CD4-positive, alpha-beta T cell treated with Interleukin-12 subunit alpha and Interleukin-12 subunit beta, for 1 hour (primary cell): ENCODE measurements at places on chromosomes 16 and 17.

GRCh38 chr16:52546291-52547003 is 496 bp downstream of the TOX3 start:
- DNase-seq: no peak

- no peak for DNase-seq
Observed at GRCh38 chr16:81926036-81926435, 85.2 kb downstream of the SDR42E1 start.

- no peak for DNase-seq
Observed at GRCh38 chr16:53089434-53090285, 34.9 kb downstream of the CHD9 start.

DNA sequence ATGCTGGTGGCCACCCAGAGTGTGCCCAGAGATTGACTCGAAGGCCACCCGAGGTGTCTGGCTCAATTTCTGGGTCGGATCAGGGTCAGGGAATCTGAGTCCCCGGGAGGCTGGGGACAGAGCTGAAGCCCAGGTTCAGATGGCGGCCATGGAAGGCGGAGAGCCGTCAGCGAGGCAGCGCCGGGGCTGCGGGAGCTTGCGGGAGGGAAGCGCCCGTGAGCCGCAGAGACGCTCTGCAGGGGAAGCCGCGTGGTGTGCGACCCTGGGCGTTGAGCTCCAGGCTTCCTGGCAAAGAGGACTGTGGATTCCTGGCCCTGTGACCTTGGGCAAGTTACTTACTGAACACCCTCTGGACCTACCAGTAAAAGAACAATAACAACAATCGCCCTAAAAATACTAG is 518 bp upstream of the SPATA22 start:
- no peak for DNase-seq

DNA sequence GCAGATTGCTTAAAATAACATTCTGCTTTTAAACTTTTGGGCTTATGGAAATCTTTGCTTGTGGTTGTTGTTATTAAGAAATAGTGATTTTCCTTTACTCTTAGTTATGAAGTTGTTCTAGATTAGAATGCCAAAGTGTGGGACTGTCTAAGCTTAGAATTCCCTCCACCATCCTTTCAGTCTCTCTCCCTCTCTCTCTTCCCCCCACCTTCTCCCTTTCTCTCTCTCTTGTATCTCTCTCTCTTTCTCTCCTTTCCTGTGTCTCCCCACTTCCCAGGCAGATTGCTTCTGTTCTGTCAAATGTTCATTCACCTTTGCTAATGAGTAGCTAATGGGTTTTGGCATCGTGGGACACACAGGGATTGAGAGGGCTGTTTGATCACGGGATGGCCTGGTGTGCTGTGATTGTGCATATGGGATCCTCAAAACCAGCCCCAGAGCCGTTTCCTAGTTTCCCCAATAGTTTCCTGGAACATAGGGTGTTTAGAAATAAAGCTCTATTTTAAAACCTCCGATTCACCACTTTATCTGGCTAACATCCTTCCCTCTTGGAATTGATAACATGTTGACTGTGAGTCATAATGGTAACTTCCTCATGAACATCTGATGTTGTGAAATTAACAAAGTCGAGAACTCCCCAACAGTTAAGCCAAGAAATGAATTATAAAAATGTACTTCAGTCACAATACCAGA is 502.6 kb downstream of the TMEM114 start:
- DNase-seq: no peak

GRCh38 chr16:21172650-21173049 is 14.2 kb downstream of the LDAF1 start:
- DNase-seq: no peak

- peak; percentile 61 for DNase-seq
Observed at GRCh38 chr16:700684-701584, 4.7 kb downstream of the FBXL16 start.

GRCh38 chr17:81831957-81832607 is 1.0 kb downstream of the MCRIP1 start:
- peak; percentile 52 for DNase-seq

DNA sequence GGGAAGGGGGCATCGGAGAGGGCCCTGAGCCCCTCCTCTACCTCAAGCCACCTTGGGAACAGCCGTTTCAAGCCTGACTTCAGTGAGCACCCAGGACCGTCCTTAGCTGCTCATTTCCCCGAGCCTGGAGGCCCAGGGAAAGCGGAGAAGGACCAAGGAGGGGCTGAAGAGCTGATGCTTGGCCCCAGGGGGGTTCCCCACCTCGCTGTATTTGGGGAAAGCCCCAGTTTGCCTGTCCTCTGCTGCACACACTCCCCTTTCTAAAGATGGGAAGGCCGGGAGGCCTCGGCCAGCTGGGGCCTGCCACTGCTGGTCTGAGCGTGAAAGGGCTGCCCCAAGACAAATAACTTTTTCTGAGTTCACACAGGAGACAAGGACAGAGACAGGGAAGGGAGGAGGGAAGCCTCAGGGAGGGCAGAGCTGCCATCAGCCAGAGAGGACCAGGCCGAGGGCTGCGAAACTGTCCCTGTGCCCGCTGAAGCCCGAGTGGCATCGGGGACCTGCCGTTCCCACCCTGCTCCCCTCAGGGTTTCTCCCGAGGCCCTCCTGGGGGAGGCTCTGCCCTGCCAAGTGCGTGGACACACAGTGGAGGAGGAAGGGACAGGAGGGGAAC is 11.6 kb downstream of the ZACN start:
- no peak for DNase-seq

- no peak for DNase-seq
Observed at GRCh38 chr16:54693864-54694263, 236.8 kb upstream of the IRX5 start.

DNA sequence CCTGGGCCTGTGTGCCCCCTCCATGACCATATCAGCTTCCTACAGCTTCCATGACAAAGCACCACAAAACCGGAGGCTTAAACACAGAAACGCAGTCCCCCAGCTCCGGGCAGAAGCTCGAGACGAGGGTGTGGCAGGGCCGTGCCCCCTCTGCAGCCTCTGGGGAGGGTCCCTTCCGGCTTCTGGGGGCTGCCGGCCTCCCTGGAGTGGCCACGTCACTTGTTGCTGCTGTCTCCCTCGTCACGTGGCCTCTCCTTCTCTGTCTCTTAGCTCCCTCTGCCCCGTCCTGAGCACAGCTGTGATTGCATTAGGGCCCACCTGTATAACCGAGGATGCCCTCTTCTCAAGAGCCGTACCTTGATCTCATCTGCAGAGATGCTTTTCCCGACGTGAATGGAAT is 64.6 kb downstream of the JPH3 start:
- DNase-seq: no peak

- no peak for DNase-seq
Observed at GRCh38 chr17:81405411-81405872, 10.2 kb downstream of the BAHCC1 start.

GRCh38 chr16:30724641-30725417 is 23.4 kb upstream of the PHKG2 start:
- no peak for DNase-seq

DNA sequence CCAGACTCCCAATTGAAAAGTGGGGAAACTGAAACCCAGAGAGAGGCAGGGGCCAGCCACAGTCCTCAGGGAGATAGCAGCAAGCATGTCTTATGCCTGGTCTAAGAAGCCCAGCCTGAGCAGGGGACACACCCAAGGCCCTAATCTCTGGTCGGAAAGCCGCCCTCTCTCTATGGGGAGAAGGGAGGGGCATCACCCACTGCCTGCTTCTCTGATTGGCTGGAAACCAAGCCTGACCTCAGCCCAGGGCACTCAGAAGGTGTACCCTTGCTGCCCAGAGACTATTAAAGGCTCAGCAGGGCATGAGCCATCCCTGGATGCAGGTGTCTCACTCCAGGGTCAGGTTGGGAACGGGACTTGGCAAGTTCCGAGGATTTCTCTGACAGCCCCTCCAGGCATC is 5.7 kb upstream of the KRT13 start:
- DNase-seq: no peak

DNA sequence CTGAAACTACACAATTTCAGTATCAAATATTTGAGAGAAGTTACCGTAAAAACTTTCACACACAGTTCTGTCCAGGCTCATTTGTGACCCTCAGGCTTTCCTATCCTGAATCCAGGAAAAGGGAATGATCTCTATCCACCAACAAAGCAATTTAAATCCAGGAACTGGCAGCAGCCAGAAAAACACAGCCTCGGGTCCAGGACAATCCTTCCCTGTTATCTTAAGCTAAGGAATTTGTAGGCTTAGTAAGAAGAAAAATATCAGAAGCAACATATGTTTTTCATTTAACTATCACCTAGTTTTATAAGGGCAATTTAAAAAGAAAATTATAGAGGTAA is 47.1 kb downstream of the TEX2 start:
- no peak for DNase-seq

DNA sequence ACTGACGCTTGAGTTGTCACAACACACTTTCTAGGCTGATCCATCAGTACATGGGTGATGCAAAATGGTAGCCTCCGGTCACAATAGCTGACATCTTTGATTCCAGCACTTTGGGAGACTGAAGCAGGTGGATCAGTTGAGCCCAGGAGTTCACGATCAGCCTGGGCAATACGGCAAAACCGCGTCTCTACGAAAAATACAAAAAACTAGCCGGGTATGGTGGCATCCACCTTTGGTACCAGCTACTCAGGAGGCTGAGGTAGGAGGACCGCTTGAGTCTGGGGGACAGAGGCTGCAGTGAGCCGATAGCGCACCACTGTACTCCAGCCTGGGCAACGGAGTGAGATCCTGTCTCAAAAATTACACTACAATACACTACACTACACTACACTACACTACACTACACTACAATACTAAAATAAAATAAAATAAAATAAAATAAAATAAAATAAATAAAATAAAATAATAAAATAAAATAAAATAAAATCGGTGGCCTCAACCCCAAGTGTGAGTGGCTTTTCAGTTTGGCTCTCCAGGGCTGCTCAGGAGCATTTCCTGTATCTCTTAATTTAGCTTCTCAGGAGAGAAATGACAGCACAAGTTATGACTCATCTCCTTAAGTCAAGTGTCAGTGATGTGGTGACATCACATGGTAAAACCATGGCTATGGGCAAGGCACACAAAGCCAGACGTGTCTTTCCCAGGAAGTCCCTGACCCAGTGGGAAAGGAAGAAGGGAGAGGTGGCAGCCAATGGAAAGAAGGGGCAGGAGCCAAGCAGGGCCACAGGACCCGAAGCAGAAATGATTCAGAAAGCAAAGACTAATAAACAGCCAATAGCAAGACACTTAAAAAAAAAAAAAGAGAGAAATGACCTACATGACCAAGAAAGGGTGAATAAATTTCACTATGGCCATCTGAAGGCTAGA is 75.3 kb upstream of the TBC1D3K start:
- DNase-seq: peak; percentile 8

DNA sequence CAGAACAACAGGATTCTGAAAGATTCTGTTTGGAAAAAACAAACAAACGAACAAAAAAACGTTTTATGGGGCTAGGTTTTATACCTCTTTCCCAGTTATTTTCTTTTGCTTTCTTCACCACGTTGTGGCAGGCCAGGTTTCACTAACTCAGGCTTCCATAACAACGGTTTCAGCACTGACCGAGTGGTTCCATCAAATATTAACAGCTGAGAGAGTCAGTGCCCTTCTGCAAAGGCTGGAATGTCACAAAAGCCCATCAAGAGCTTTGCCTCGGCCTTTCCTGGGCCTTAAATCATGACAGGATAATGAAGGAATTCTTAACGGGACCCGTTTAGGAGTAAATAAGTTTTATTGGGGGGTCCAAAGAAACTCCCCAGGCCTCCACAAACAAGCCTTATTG is 34.2 kb downstream of the MPHOSPH6 start:
- no peak for DNase-seq

DNA sequence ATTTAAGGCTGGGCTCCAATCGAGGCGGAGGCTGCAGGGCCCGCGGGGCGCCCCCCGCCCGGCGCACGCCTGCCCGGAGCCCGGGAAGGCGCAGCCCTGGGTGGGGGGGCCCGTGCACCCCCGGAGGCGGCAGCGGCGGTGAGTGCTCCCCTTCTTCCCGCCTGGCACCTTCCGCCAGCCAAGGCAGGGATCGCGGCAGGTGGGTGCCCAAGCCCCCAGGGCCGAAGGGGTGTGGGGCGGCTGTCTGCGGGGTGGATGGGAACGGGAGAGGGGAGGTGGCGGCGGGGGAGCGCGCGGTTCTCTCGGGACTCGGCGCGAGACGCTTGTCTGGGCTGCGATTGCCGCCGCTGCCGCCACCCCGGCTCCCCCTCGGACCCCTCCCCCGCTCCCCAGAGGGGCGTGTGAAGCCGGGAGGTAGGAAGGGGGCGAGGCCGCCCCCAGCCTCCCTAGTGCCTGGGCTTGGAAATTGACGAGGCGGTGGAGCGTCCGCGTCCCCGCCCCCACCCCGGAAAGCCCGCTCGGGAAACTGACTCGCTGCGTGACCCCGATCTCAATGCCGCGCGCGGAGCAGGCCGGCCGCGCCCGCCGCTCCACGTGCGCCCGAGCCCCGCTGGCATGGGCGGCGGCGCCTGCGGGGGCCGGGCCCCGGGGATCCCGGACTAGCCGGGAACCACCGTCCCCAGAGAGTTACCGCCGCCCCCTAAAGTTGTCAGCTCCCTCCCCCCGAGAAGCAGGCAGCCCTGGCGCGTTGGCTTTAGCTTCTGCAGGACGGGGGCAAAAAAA is 231.5 kb downstream of the MRTFB start:
- DNase-seq: no peak

GRCh38 chr17:603406-604114 is 111.1 kb downstream of the VPS53 start:
- DNase-seq: no peak

- no peak for DNase-seq
Observed at GRCh38 chr16:52547834-52548215, 882 bp upstream of the TOX3 start.

DNA sequence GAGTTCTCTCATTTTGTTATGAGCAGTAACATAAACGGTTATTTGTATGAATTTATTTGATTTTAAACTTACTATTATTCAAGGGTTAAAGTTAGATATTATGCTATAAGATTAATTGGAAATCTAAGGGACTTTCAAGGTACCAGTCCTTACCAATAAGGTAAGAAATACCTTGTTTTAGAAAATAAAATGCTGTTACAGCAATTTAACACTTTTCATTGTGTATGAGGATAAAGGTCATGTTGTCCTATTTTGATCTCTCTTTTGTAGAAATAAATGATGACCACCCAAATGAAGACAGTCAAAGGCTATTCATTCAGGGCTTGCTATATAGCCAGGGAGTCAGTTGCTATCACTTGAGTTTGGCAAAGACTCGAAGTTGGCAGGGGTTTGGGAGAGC is 1185.9 kb upstream of the GOT2 start:
- no peak for DNase-seq

GRCh38 chr16:75238132-75238852 is 13.1 kb downstream of the BCAR1 start:
- no peak for DNase-seq

GRCh38 chr16:12709807-12710206 is 93.9 kb downstream of the CPPED1 start:
- no peak for DNase-seq

- DNase-seq: no peak
Observed at GRCh38 chr17:39123627-39124026, 27.8 kb downstream of the PLXDC1 start.
